ENCODE measurements at places on chromosomes 4 and X. TPM values are rescaled to one million over a fixed set of nuclear protein-coding genes. Genes with fewer than 3 reads are reported as not detected.
A peak's percentile ranks its signal among the peaks of the same experiment; 100 is the strongest.

DNA sequence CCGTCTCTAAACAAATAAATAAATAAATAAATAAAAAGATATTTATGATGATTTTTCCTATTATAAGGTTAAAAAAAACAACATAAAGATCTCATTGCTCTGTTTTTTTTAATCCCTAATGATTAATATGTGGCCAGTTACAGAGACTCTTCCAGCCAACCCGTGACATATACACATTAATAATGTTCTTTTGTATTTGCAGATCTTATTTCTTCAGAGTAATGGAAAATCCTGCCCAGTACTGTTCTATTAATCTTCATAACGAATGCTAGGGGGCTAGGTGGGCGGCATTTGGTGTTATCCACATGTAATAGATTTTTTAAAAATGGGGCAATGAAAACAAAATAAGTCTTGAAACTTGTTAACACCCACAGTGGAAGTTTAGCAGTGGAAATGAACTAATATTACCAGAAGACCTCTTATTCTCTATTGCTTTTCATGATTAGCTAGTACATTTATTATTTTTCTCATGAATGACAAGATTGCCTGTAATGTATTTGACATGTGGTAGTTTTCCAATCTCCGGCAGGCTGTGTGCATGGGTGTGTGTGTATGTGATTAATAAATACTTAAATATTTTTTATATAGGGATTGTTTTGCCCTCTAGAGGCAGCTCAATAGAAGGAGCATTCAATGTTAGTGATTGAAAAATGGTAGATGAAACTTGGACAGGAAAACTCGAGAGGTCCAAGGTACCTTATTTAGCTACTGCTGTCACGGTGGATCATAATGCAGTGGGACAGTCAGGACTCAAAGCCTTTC is 457.4 kb downstream of the IL1RAPL1 start:
- DNase-seq = peak; percentile 9

The SULT1B1 gene
- 1.8 TPM for total RNA-seq

- DNase-seq = no peak
Measured at GRCh38 chrX:19791562-19791961, 95.8 kb downstream of the SH3KBP1 start.

DNA sequence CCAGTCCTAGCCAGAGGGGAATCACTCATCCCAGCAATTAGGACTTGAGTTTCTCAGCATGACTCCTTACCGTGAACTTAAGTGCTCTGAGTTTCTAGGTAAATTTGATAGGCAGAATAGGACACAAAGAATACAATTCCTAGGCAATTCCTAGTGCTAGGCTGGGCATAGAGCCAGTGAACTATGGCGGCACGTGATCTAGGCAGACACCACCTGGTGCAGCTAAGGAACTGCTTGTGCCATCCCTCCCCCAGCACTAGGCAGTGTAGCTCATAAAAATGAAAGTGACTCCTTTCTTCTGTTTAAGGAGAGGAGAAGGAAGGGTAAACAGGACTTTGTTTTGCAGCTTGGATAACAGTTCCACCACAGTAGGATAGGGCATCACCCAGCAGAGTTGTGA is 736.3 kb upstream of the PCDH7 start:
- DNase-seq = no peak

The PDK3 gene
- total RNA-seq = 12.6 TPM

DNA sequence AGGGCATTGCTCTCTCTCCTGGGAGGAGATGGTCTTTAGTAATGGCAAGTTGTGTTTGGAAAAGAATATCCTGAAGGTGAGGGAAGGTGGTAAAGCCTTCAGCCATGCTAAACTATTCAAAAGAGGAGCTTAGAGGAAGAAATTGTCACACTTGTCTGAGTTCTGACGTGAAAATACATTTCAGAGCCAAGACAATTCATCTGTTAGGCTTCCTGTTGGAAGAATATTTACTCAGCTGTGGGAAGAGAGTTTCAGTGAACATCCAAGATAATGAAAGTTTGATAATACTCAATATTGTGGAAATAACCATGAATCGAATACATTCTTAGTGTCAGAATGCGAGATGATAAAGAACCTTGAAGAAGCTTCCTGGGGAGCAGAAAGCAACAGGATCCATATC is 143.3 kb downstream of the GPAT3 start:
- DNase-seq = no peak

GRCh38 chrX:71615954-71616353 is 2.4 kb downstream of the CXCR3 start:
- no peak for DNase-seq

- no peak for DNase-seq
Measured at GRCh38 chrX:103187953-103188475, 26.9 kb upstream of the BEX4 start.

The CSAG2 gene
- not detected for total RNA-seq

GRCh38 chr4:26296021-26296420 is 24.8 kb upstream of the RBPJ start:
- DNase-seq = no peak

DNA sequence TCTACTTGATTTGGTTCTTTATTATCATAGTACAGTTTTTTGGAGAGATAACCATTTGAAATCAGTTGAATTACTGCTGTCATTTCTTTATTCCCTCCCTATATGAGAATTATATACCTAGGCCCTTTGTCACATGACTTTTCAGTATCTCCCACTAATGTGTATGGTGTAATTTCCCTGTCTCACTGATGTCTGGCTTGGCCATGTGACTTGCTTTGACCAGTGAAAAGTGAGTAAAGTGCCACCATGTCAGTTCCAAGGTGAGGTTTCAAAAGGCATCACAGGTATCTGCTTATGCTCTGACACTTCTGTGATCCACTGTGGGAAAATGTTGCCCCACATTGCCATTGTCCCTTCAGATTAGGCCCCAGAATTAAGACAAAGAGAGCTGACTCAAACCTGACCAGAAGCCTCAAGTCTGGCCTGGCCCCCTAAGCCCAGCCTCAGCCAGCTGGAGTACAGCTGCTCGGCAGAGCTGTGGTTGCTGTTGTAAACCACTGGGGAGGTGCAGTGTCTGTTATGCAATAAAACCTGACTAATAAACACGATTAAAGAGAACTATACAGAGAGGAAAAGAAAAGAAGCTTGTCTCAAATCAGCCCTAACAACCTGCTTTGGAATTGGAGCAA is 27.5 kb downstream of the SETD7 start:
- DNase-seq = peak; percentile 27

The MEPE gene
- total RNA-seq = not detected

The ZDHHC15 gene
- total RNA-seq = 3.0 TPM

DNA sequence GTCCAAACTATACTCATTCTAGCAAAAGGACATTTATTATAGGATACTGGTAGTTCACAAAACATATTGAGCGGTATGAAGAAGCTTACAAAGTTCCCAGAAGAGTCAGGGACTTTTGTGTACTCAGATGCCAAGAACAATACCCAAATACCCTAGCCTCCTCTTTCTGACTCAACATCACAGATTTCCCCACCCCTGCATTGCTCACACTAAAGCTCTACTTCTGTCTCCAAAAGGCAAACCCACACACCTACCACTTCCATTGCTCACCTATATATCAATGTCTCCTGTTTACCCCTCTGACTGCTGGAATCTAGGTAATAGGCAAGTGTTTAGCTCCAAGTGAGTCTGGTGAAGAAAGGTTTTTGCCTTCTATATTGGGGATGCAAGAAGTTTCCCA is 100.7 kb upstream of the HCCS start:
- DNase-seq = no peak

DNA sequence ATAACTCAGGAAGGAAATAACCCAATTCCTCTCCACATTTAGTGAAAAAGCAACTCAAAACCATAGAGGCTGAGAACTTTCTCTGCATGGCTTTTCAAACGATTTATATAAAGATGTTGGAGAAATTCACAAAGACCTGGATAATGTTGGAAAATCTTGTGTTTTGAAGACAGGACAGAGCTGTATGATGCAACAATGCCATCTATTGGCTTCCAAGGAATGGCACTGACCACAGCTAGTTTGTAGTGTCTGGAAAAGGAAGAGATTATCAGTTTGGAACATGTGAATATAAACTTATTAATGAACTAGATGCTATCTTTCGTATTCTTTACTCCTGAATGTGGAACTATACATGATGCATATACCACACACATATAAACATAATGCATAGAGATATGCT is 503.6 kb downstream of the IL1RAPL1 start:
- DNase-seq = peak; percentile 8

GRCh38 chr4:6753103-6753560 is 29.4 kb upstream of the KIAA0232 start:
- no peak for DNase-seq

DNA sequence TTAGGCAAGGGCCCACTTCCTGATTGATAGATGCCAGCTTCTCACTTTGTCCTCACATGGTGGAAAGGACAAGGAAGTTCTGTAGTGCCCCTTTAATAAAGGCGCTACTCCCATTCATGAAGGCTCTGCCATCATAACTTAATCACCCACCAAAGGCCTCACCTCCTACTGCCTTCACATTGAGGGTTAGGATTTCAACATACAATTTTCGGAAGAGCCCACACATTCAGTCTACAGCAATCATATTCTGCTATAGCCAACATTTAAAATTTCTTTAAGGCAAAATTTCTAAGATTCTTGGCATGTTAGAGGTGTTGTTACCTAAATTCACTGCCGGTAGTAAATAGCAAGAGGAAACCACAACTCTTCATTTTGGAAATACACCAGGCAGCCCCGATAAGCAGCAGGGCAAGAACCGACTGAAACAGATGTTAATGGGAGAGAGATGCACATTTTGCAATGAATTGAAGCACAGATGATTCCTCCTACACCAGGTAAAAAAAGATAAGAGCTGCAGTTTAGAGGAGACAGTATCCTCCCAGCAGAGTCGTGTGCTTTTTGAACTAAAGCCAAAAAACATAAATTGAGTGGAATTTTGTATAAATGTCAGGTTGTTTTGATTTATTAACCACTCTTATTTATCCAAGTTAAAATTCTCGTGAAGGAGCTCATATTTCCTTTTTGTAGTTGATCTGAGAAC is 594.9 kb downstream of the KCTD8 start:
- DNase-seq = no peak

The ATP2B3 gene
- total RNA-seq = 0.10 TPM

The POF1B gene
- total RNA-seq = 45.3 TPM

- no peak for DNase-seq
Measured at GRCh38 chr4:56791316-56791715, 30.2 kb downstream of the SPINK2 start.

The HPGDS gene
- 9.6 TPM for total RNA-seq

GRCh38 chrX:57329008-57329407 is 42.5 kb downstream of the FAAH2 start:
- no peak for DNase-seq

DNA sequence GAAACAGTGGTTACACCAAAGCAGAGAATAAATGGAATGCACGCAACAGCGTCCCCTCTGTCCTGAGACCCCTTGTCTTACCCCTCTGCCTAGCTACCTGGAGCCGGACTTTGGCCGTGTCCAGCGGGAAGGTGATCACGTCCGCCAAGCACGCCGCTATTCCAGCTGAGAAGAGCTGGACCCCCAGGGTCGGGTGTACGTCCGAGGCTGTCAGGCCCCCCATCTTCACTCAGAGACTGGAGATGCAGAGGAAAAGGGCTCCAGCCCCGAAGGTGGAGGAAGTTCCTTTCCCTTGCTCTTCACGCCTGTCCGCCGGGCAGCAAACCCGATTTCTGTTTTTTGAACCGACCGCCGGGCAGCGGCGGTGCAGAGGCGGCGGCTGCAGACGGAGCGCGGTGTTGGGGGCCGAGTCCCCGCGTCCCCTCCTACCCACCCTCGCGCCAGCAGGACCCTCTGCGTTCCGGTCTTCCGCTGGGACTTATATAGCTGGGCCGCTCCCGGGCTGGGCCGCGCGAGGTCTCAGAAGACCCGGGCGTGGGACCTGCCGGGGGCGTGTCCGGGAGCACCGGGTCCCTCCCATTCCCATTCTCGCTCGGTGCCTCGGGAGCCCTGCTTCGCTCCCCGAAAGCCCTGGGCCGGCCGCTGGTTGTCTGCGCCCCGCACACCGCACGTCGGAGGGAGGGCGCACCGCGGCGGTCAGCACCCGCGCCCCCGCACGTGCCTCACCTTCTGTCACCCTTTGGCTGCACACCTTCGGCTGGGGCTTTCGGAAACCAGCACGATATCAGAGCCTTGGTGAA is at the start of gene UCP1:
TSS of gene UCP1 (minus strand) at position 455 of the 800 bp plus-strand sequence. CDS start at position 223, 232 bp downstream.
- DNase-seq = no peak

DNA sequence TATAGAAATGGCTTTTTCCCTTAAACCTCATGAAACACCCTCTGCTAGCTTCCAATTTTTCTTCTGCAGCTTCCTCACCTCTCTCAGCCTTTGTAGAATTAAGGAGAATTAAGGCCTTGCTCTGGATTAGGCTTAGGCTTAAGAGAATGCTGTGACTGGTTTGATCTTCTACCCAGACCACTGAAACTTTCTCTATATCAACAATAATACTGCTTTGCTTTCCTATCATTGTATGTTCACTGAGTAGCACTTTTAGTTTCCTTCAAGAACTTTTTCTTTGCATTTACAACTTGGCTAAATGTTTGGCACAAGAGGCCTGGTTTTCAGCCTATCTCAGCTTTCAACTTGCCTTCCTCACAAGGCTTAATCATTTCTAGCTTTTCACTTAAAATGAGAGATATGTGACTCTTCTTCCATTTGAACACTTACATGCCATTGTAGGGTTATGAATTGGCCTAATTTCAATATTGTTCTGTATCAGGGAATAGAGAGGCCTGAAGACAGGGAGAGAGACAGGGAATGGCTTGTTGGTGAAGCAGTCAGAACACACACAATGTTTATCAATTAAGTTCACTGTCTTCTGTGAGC is 28.2 kb downstream of the TMEM154 start:
- no peak for DNase-seq

DNA sequence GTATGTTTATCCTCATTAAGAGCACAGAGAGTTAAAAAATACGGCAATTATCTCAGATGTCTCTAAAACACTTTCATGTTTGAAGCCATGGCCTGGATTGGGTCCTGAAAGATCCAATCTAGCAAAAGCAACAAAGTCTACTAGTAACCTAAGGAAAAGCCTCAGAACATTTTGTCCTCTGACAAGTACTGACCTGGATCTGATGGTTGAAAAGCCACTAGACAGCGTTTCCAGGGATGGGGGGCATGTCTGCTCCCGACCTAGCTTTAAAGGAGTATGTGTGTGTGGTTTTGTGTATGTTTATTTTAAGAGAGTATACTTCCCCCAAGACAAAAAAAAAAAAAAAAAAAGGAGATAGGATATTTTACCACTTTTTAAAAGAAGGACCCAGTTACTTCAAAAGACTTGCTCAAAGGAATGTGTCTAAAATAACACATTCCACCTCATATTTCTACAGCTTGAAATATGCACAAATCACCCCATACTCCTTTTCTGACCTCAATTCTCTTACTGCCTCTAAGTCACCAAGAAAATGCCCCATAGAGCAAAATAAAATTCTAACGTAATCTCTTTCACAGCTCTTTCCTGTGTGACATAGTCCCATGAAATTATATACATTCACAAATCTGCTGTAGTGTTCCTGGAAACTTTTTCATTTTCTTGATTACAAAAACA is 189.0 kb upstream of the TTC29 start:
- no peak for DNase-seq

- no peak for DNase-seq
Measured at GRCh38 chr4:78562687-78563086, 11.1 kb downstream of the ANXA3 start.

The BBS12 gene
- total RNA-seq = 2.8 TPM

- no peak for DNase-seq
Measured at GRCh38 chr4:173332021-173332487, 2.1 kb downstream of the HMGB2 start.

Measured in skin of body (tissue), 3 donors.